ENCODE measurements at places on chromosomes 11 and 22.

DNA sequence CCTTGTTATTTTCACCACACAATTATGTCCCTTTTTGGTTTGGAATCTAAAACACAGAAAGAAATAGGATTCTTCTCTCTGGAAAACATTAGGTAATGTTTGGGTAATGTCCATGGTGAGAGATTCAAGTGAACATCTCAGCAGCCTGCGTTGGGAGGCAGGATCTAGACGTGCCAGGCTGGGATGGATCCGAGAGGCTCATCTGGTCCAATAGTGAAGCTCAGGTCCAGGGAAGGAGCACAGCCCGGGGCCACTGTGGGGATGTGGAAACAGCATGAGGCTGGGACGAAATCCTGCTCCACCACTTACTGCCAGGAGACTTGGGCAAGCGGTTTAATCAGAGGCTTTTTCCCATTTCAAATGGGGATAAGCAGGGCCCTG, 109.9 kb downstream of the CSNK2A3 start:
- H3K27me3 ChIP-seq, result no peaks in the 10 kb centered on the region
- H3K4me3 ChIP-seq, result no peak overlapping the region
- no peaks in the 10 kb centered on the region for H3K36me3 ChIP-seq
- peaks cover 14% of the 10 kb centered on the region for H3K4me1 ChIP-seq

GRCh38 chr22:19983741-19984140, 32.9 kb downstream of the ARVCF start:
- no peaks in the 10 kb centered on the region for H3K4me1 ChIP-seq
- DNase-seq, result no peak
- H3K27ac ChIP-seq, result no peak overlapping the region
- no peaks in the 10 kb centered on the region for H3K36me3 ChIP-seq
- H3K27me3 ChIP-seq, result peaks cover 25% of the 10 kb centered on the region

DNA sequence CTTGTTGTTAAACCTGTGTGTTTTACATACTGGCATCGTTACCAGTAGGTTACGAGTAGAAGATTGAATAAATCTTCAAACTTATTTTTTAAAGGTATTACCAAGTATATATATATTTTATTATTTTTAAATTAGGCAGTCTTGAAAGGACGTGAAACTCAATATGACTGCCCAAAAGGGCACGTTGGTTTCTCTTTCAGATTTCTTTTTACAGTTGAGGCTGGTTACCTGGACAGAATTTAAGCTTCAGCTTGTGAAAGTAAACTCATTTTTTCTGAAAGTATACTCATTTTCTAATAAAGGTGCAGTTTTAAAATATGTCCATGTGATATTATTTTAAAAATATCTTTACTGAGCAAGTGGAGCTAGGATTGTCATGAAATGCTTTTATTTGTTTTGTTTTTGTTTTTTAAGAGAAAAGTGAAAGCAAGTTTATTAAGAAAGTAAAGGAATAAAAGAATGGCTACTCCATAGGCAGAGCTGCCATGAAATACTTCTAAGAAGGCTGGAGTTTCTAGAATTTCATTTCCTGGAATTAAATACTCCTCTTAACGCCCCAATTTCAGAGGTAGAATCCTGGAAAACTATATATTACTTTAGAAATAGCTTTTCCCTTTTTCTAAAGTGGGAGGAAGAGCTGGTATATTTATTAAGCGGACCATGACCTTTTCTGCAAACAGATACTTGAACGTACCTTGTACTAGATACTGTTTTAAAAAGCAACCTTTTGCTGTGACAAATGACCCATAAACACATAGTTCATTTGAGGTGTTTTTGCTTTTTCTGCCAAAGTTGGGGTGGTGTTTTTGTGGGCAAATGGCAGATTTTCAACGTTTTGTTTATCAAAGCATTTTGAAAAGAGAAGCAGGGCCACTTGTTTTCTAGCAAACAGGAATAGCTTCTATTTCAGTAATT, 1.9 kb downstream of the FBXO7 start:
- no peaks in the 10 kb centered on the region for H3K36me3 ChIP-seq
- H3K27me3 ChIP-seq, result no peaks in the 10 kb centered on the region
- peak overlapping the region; percentile 86 for H3K27ac ChIP-seq
- peaks cover 15% of the 10 kb centered on the region for H3K4me1 ChIP-seq

DNA sequence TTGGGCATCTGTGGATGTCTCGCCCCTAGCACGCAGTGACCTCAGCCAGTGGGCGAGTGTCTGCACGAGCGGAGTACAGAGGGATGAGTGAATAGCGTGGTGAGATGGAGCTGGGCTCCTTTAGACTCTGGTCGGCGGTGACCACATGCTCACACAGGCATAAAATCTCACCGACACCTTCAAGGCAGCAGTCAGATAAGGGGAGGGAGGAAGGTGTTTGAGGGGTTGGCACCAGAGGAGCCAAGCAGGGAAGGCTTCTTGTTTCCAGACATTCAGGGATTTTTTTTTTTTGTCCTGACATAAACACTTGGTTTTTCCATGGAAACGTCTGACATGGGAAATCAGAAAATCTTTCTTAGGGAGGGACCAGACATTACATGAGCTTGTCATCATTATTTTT, 35.8 kb downstream of the GRIK4 start:
- no peak overlapping the region for H3K27ac ChIP-seq
- no peaks in the 10 kb centered on the region for H3K4me1 ChIP-seq
- no peak overlapping the region for H3K4me3 ChIP-seq

DNA sequence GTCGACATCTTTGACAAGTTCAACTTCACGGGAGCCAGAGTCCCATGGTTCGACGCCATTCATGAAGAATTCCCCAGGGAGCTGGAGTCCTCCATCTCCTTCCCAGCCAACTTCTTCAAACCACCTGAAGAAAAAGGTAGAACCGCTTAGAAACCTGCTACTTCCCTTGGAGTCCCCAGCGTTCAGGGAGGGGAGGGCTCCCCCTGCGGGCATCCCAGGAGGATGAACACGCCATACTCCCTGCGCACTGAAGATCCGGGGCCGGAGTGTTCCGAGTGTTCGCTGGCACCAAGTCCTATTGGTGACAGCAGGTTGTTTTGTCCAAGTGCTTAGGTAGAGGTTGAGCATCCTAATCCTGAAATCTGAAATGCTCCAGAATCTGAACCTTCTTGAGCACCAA, 51.7 kb upstream of the PRODH start:
- no peak for DNase-seq
- no peaks in the 10 kb centered on the region for H3K4me1 ChIP-seq
- peaks cover 30% of the 10 kb centered on the region for H3K27me3 ChIP-seq

DNA sequence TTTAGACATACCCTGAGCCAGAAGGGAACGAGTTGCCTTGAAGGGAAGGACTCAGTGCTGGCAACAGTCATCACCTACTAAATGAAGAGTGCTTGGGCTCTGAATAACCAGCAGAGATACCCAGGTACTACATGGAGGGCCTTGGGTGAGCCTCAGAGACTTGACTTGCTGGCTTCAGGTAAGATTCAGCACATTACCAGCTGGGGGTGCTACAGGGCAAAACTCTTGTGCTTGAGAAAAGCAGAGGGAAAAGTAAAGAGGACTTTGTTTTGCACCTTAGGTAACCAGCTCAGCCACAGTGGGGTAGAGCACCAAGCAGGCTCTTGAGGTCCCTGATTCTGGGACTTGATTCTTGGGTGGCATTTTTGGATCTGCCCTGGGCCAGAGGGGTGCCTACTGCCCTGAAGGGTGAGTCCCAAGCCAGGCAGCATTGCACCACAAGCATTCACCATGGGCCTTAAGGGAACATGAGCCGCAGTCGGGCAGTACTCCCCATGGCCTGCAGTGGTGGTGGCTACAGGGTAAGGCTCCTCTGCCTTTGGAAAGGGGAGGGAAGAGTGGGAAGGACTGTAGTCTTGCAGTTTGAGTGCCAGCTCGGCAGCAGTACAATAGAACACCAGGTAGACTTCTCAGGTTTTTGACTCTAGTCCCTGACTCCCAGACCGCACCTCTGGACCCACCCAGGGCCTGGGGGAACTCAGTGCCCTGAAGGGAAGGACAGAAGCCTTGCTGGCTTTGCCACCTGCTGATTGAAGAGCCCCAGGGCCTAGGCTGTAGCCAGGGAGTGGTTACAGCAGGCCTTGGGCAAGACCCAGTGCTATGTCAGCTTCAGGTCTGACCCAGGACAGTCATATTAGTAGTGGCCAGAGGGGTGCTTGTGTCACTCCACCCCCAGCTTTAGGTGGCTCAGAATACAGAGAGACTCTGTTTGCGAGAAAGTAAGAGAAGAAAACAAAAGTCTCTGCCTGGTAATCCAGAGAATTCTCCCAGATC, 22.7 kb upstream of the PLEKHA7 start:
- no peak overlapping the region for H3K4me3 ChIP-seq
- no peaks in the 10 kb centered on the region for H3K4me1 ChIP-seq
- no peak overlapping the region for H3K27ac ChIP-seq
- H3K27me3 ChIP-seq, result no peaks in the 10 kb centered on the region

- no peak overlapping the region for H3K4me3 ChIP-seq
- no peaks in the 10 kb centered on the region for H3K27me3 ChIP-seq
- H3K36me3 ChIP-seq, result no peaks in the 10 kb centered on the region
- DNase-seq, result no peak
Measured at GRCh38 chr11:3609416-3610265, 32.2 kb downstream of the ART5 start.

- H3K4me3 ChIP-seq, result no peak overlapping the region
- no peak for DNase-seq
- no peaks in the 10 kb centered on the region for H3K36me3 ChIP-seq
- no peak overlapping the region for H3K27ac ChIP-seq
- no peaks in the 10 kb centered on the region for H3K4me1 ChIP-seq
Measured at GRCh38 chr22:45518580-45518991, 15.9 kb downstream of the FBLN1 start.

DNA sequence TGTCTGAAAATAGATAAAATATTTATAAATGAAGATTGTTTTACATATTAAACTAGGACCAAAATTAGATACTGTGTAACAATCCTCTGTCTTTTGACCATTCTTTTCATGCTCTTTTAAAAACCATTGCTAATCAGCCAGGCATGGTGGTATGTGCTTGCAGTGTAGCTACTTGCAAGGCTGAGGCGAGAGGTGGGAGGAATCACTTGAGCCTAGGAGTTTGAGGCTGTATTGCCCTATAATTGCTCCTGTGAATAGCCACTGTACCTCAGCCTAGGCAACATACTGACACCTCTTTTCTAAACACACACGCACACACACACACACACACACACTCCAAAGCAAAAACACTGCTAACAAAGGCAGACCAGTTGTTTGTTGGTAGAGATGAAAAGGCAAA, 259.2 kb downstream of the JRKL start:
- H3K36me3 ChIP-seq, result no peaks in the 10 kb centered on the region
- no peaks in the 10 kb centered on the region for H3K27me3 ChIP-seq
- H3K4me1 ChIP-seq, result no peaks in the 10 kb centered on the region

- no peaks in the 10 kb centered on the region for H3K4me1 ChIP-seq
- no peak overlapping the region for H3K4me3 ChIP-seq
- H3K27me3 ChIP-seq, result no peaks in the 10 kb centered on the region
- no peak overlapping the region for H3K27ac ChIP-seq
Measured at GRCh38 chr11:112118176-112118575, 31.5 kb downstream of the SDHD start.

- DNase-seq, result no peak
- peak overlapping the region; percentile 63 for H3K27ac ChIP-seq
- H3K27me3 ChIP-seq, result peaks cover 21% of the 10 kb centered on the region
- peak overlapping the region; percentile 91 for H3K4me3 ChIP-seq
- H3K36me3 ChIP-seq, result no peaks in the 10 kb centered on the region
Measured at GRCh38 chr22:20206709-20207215, 55.9 kb upstream of the CCDC188 start.

- peak overlapping the region; percentile 92 for H3K27ac ChIP-seq
- H3K4me1 ChIP-seq, result peaks cover 8% of the 10 kb centered on the region
- H3K36me3 ChIP-seq, result peaks cover 36% of the 10 kb centered on the region
- H3K4me3 ChIP-seq, result peak overlapping the region; percentile 97
- DNase-seq, result peak; percentile 53
- no peaks in the 10 kb centered on the region for H3K27me3 ChIP-seq
Measured at GRCh38 chr11:64742889-64743590, 902 bp downstream of the RASGRP2 start.

DNA sequence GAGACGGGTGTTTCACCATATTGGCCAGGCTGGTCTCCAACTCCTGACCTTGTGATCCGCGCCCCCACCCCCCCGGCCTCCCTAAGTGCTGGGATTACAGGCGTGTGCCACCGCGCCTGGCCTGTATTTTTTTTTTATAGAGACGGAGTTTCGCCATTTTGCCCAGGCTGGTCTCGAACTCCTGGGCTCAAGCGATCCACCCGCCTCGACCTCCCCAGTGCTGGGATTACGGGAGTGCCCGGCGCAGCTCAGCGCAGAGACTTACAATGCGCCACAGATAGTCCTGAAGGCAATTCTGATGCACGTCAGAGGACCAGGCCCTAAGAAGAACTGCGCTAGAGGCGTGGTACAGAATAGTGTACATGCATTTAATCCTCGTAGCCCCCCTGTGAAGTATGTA, 587 bp upstream of the VPS51 start:
- H3K27ac ChIP-seq, result no peak overlapping the region
- H3K27me3 ChIP-seq, result no peaks in the 10 kb centered on the region
- no peak overlapping the region for H3K4me3 ChIP-seq
- DNase-seq, result no peak

DNA sequence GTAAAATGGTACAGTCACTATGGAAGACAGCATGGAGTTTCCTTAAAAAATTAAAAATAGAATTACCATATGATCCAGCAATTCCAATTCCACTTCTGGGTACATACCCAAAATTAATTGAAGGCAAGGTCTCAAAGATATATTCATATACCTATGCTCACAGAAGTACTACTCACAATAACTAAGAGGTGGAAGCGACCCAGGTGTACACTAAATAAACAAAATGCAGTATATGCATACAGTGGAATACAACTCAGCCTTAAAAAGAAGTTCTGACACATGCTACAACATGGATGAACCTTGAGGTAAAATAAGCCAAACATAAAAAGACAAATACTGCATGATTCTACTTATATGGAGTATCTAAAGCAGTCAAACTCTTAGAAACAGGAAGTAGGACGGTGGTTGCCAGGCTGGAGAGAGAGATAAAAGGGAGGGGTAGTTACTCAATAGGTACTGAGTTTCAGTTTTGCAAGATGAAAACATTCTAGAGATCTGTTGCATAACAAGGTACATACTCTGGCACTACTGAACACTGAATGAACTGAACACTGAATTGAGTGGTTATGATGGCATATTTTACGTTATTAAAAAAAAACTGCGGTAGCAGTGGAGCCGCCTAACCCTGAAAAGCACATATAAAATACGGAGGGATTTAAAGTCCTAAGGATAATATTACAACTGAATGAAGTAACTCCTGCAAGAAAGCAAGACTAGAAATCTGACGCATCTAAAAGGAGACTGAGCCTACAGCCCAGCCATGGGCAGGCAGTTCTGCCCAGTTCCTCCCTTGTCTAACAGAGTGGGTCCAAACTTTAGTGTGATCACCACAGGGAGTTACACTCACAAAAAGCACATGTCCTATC, 12.8 kb downstream of the DGCR2 start:
- H3K27ac ChIP-seq, result peak overlapping the region; percentile 87
- H3K27me3 ChIP-seq, result no peaks in the 10 kb centered on the region
- peaks cover 6% of the 10 kb centered on the region for H3K36me3 ChIP-seq

- DNase-seq, result no peak
- H3K27me3 ChIP-seq, result no peaks in the 10 kb centered on the region
- H3K4me3 ChIP-seq, result no peak overlapping the region
- no peaks in the 10 kb centered on the region for H3K36me3 ChIP-seq
- no peak overlapping the region for H3K27ac ChIP-seq
- peaks cover 6% of the 10 kb centered on the region for H3K4me1 ChIP-seq
Measured at GRCh38 chr22:28900379-28900925, 17.1 kb downstream of the ZNRF3 start.

Data from T-cell (primary cell).